ENCODE measurements at places on chromosomes 6 and 20.

DNA sequence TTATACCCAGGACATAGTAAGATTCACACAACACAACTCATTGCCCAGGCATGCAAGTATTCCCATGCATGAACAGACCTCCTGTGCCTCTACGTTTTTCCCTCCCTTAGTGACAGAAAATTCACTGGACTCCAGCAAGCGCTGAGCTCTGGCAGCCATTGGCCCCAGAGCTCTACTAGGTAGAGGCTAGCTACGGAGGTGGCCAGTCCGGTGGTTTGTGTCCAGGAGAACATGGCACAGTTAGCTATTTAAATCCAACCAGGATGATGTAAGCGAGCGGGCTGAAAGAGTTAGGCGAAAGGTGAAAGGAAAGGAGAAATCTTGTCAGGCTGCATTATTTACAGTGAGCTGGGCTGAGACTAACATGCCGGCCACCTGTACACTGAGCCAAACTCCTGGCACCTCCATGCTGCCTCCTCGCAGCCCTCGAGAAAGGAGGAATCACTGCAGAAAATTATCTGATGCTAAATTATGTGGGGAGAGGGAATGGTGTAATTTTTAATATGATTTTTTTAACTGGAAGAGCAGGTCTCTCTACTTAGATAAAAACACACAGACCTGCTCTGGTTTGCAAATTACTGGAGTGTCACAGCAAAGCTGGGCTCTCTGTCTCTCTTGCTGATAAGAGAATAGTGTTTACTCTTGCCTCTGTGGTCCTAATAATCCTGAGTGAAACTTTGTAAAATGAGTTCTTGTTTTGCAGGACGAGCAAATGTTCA is 50.1 kb upstream of the ARMC2 start:
- H3K27ac ChIP-seq: no peak overlapping the region
- DNase-seq: no peak
- H3K36me3 ChIP-seq: no peaks in the 10 kb centered on the region
- no peaks in the 10 kb centered on the region for H3K27me3 ChIP-seq

- no peak overlapping the region for H3K27ac ChIP-seq
- H3K4me1 ChIP-seq: no peaks in the 10 kb centered on the region
- no peaks in the 10 kb centered on the region for H3K36me3 ChIP-seq
- H3K4me3 ChIP-seq: no peak overlapping the region
These were observed 403.9 kb upstream of the JARID2 start for GRCh38 chr6:14841901-14842421.

GRCh38 chr6:89997456-89998445 is 103.5 kb downstream of the GJA10 start:
- no peaks in the 10 kb centered on the region for H3K27me3 ChIP-seq
- H3K4me1 ChIP-seq: no peaks in the 10 kb centered on the region
- H3K27ac ChIP-seq: peak overlapping the region; percentile 3
- no peak overlapping the region for H3K4me3 ChIP-seq
- H3K36me3 ChIP-seq: no peaks in the 10 kb centered on the region

- no peak for DNase-seq
- no peaks in the 10 kb centered on the region for H3K27me3 ChIP-seq
- no peak overlapping the region for H3K27ac ChIP-seq
- no peaks in the 10 kb centered on the region for H3K4me1 ChIP-seq
- H3K4me3 ChIP-seq: no peak overlapping the region
- H3K36me3 ChIP-seq: no peaks in the 10 kb centered on the region
These were observed 45.1 kb upstream of the EPB41L1 start for GRCh38 chr20:36109251-36109947.

DNA sequence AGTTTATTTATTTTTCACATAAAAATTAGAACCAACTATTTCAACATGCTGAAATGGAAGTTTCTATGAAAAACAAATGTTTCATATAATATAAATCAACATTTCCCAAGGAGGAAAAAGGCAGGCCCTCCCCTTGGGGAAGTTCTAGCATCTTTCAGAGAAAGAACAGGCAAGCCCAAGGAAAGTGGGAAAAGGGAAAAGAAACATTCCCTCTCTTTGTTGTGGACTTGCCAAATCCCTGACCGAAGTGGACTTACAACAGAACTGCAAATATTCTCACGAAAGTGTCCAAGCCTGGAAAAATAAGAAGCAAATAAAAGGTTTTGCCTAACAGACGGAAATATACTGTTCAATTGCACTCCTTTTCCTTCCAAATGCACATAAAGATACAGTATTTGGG is 214.4 kb downstream of the ATXN1 start:
- H3K27me3 ChIP-seq: no peaks in the 10 kb centered on the region
- DNase-seq: no peak
- peaks cover 21% of the 10 kb centered on the region for H3K36me3 ChIP-seq

DNA sequence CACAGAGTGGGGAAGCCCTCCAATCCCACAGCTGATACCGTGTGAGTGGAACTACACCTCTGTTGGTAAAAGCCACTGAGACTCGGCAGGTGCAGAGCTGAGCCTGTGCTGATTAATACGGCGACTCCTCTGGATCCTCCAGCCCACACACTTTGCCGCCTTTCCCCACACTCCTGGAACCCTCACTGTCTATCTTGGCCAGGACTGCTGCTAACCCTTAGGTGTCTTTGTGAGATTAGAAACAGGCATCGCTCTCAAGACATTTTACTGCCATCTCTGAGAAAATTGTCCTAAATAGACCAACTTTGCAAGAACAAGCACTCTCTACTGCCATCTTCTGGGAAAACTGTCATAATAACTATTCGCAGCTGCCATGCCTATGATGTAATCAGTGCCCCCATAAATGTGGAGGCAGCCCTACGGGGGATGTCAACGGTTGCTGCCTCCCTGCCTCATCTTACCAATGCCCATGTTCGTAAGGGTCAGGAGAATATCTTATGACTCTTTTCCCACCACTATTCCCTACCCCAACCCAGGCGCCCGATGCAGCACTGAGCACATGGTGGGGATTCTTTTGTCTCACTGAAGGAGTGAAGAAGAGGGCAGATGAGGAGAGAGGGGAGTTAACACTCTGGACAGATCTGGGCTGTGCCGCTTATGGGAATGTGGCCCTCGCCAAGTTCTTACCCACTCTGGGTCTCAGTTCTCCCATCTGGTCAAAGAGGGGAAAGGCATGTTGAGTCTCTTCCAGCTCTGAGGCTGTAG is 26.1 kb upstream of the KCNB1 start:
- peak; percentile 74 for DNase-seq
- no peaks in the 10 kb centered on the region for H3K27me3 ChIP-seq
- H3K36me3 ChIP-seq: no peaks in the 10 kb centered on the region
- no peak overlapping the region for H3K4me3 ChIP-seq

GRCh38 chr6:55497694-55498093 is 81.3 kb downstream of the HMGCLL1 start:
- H3K27me3 ChIP-seq: no peaks in the 10 kb centered on the region
- no peaks in the 10 kb centered on the region for H3K36me3 ChIP-seq

- H3K27ac ChIP-seq: no peak overlapping the region
- DNase-seq: no peak
- H3K4me1 ChIP-seq: peaks cover 16% of the 10 kb centered on the region
- H3K36me3 ChIP-seq: no peaks in the 10 kb centered on the region
- H3K4me3 ChIP-seq: no peak overlapping the region
- no peaks in the 10 kb centered on the region for H3K27me3 ChIP-seq
These were observed 753.4 kb upstream of the MMS22L start for GRCh38 chr6:98036344-98036923.

GRCh38 chr6:30889921-30890645 is 5.8 kb downstream of the DDR1 start:
- DNase-seq: peak; percentile 32
- H3K27ac ChIP-seq: no peak overlapping the region
- no peak overlapping the region for H3K4me3 ChIP-seq

- no peak overlapping the region for H3K4me3 ChIP-seq
- peaks cover 12% of the 10 kb centered on the region for H3K36me3 ChIP-seq
- no peaks in the 10 kb centered on the region for H3K27me3 ChIP-seq
- DNase-seq: no peak
- no peak overlapping the region for H3K27ac ChIP-seq
- H3K4me1 ChIP-seq: no peaks in the 10 kb centered on the region
These were observed 31.7 kb upstream of the SPDEF start for GRCh38 chr6:34587851-34588250.

DNA sequence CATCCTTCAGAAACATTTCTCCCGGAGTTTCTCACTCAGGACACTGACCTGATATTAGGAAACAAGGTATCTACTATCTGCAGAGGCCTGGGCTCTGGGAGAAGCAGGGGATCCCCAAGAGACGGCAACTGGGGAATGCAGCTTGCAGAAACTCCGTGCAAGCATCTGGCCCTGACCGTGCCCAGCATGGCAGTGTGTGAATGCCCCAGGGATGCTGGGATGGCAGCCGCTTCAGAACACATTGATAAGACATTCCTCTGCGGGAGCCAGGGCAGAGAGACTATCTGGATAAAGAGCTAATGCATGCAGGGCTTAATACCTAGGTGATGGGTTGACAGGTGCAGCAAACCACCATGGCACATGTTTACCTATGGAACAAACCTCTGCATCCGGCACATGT is 55.4 kb downstream of the NFATC2 start:
- peak; percentile 50 for DNase-seq
- no peaks in the 10 kb centered on the region for H3K27me3 ChIP-seq
- no peak overlapping the region for H3K27ac ChIP-seq
- H3K4me1 ChIP-seq: peaks cover 8% of the 10 kb centered on the region

DNA sequence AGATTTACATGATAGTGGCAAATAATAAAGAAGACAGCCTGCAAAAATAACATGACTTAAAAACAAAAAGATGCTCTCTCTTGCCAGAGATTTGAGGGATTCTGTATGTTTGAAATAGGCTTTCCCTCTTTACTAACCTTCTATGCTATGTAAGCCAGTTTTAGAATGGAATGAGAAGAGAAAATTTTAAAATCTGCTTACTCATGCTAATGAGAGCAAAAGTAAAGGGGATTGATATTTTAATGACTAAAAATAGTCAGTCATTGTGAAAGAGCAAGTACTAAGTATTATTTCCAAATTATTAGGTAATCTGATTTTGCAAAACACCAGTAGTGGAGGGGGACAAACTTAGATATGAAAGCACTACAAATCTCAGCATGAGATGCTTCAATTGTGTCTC is 563.3 kb upstream of the ADGRB3 start:
- no peak for DNase-seq
- no peaks in the 10 kb centered on the region for H3K4me1 ChIP-seq
- H3K27me3 ChIP-seq: no peaks in the 10 kb centered on the region
- H3K4me3 ChIP-seq: no peak overlapping the region
- no peaks in the 10 kb centered on the region for H3K36me3 ChIP-seq
- no peak overlapping the region for H3K27ac ChIP-seq

DNA sequence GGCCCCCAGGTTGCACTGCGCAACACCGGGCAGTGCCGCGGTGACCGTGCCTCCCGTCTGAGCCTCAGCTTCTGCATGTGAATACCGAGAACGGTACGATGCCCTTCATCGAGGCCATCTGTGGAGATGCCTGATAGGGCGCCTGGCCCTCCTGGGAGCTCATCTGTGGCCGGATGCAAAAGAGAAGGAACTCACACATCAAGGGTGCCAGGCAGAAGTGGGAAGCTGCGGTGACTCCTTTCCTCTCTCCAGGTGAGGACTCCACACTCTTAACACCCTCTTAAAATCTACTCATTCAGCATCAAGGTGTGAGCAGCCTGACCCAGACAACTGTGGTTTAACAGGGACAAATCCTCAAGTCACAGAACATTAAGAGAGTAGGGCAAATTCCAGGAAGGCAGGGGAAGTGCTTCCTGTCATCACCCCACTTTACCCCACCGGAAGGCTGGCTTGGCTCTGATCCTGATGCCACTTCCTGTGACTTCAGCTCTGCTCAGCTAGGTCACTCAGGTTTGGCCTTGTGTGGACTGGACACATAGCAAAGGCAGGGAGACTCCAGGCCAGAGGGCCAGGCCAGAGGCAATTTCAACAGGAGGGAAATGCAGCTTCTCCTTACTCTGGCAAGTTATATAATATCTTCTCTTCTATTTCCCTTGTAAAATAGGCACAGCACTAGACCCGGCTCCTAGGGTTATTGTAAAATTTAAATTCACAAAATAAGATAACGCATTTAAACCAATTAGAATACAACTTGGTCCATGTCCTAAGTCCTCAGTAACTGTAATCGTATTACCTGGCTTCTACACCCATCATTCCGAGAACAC is 69.4 kb downstream of the CPNE5 start:
- H3K36me3 ChIP-seq: no peaks in the 10 kb centered on the region
- H3K4me1 ChIP-seq: peaks cover 13% of the 10 kb centered on the region
- no peak for DNase-seq
- no peak overlapping the region for H3K4me3 ChIP-seq

- no peak overlapping the region for H3K4me3 ChIP-seq
- peak overlapping the region; percentile 36 for H3K27ac ChIP-seq
- H3K4me1 ChIP-seq: no peaks in the 10 kb centered on the region
- DNase-seq: no peak
These were observed 29.0 kb upstream of the TMEM244 start for GRCh38 chr6:129890164-129890563.

GRCh38 chr6:169824021-169824420 is 72.6 kb downstream of the ERMARD start:
- H3K36me3 ChIP-seq: no peaks in the 10 kb centered on the region
- no peak overlapping the region for H3K27ac ChIP-seq
- no peaks in the 10 kb centered on the region for H3K4me1 ChIP-seq
- H3K4me3 ChIP-seq: no peak overlapping the region
- H3K27me3 ChIP-seq: no peaks in the 10 kb centered on the region

GRCh38 chr6:144644776-144645175 is 359.6 kb downstream of the UTRN start:
- H3K36me3 ChIP-seq: no peaks in the 10 kb centered on the region
- no peaks in the 10 kb centered on the region for H3K4me1 ChIP-seq
- H3K27ac ChIP-seq: no peak overlapping the region

- H3K36me3 ChIP-seq: no peaks in the 10 kb centered on the region
- H3K4me3 ChIP-seq: no peak overlapping the region
- DNase-seq: no peak
- H3K27me3 ChIP-seq: no peaks in the 10 kb centered on the region
- peaks cover 11% of the 10 kb centered on the region for H3K4me1 ChIP-seq
These were observed 473.9 kb downstream of the PKHD1 start for GRCh38 chr6:51613558-51613957.

- peaks cover 10% of the 10 kb centered on the region for H3K4me1 ChIP-seq
- H3K4me3 ChIP-seq: no peak overlapping the region
- no peaks in the 10 kb centered on the region for H3K27me3 ChIP-seq
- no peaks in the 10 kb centered on the region for H3K36me3 ChIP-seq
These were observed 206.0 kb downstream of the ERMARD start for GRCh38 chr6:169957351-169957963.

GRCh38 chr6:38637756-38638155 is 2.0 kb downstream of the BTBD9 start:
- peaks cover 9% of the 10 kb centered on the region for H3K4me1 ChIP-seq
- no peaks in the 10 kb centered on the region for H3K36me3 ChIP-seq
- no peaks in the 10 kb centered on the region for H3K27me3 ChIP-seq
- DNase-seq: no peak
- H3K27ac ChIP-seq: no peak overlapping the region
